ENCODE measurements at places on chromosomes 4 and X. TPM values are rescaled to one million over a fixed set of nuclear protein-coding genes. Genes with fewer than 3 reads are reported as not detected.

DNA sequence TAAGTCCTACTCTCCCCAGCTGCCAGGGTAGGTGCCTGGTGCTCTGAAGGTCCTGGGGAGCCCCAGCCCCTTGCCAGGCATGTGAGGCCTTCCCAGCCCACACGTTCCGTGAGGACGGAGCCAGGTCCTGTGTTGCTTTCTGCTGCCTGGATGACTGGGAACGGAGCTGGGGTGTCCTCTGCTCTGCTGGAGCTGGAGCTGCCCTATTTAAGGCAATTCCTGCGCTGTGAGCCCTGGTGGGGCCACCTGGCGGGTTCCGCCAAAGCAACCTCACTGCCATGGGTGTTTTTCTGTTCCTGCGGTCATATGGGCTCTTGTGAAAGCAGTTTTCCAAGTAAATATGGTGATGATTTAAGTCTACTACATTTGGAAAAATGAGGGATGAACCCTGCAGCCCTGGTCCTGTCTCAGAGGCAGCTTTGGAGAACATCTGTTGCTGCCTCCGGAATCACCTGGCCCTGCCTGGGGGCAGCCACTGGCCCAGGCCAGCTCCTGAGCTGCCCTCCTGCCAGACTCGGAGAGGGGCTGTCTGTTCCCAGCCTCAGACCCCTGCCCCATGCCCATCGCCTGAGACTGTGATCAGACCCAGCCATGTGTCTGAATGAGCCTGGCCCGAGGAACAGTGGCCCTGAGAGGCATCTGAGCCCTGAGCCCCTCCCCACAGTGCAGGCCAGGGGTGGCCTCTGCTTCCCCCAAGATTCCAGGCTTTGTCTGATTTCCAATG lies 33.2 kb downstream of the FGFRL1 start:
- DNase-seq: no peak

- no peak for DNase-seq
Observed at GRCh38 chr4:125808570-125808969, 493.8 kb downstream of the FAT4 start.

DNA sequence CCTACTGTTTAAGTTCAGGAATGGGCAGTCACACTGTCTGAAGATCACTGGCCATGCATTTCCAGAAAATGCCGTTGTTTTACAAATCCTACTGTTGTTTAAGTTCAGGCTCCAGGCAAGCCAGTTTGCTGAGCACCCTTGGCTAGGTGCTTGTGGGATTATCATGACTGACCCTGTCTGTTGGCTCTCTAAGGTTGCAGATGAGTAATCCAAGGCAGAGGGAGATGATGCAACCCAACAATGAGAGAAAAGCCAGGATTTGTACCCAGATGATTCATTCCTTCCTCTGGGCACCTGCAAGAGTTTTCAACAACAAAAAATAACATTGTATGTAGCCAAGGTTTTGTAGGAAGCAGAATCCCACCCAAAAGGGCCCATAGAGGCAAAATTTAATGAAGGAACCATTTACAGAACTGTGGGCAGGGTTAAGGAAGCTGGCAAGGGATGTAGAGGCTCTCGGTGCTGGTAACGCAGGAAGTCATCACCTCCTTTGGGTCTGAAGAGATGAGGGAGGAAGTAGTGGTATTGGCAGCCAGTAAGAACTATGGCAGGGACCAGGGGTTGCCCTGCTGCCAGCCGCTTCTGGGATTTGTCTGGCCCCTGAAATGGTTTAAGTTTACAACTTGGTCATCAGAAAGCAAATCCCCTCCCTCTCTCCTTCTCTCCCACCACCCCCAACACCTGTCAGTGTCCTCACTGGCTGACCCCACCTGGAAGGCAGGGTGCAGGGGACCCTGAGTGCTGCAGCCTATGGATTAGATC lies 54.8 kb downstream of the MSX1 start:
- DNase-seq: no peak

- DNase-seq: peak; percentile 73
Observed at GRCh38 chr4:186948361-186949242, 224.9 kb upstream of the FAT1 start.

Gene EXOC1L
- not detected for total RNA-seq

Gene CCDC158
- not detected for total RNA-seq

Gene FGD1
- 8.8 TPM for total RNA-seq

- no peak for DNase-seq
Observed at GRCh38 chr4:148283665-148284064, 158.5 kb downstream of the NR3C2 start.

DNA sequence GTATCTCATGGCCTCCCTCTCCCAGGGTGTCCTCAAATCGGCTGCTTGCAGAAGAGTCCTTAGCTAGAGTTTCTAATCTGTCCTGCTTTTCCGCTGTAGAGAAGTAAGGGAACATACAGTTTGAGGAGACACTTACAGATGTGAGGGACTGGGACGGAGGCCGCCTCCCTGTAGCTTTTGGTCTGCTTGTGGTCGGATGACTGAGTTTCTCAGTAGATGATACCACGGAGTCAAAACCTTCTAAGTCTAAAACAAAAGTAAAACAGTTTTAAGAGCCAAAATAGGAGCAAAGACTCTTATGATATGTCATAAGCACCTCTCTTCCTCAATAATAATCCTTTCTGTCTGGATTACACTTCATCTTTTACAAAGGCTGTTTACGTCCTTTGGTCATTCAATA lies 34.5 kb upstream of the MAP3K15 start:
- no peak for DNase-seq

- no peak for DNase-seq
Observed at GRCh38 chr4:2073808-2074481, 14.8 kb downstream of the NAT8L start.

Gene GAGE12E
- total RNA-seq: not detected

DNA sequence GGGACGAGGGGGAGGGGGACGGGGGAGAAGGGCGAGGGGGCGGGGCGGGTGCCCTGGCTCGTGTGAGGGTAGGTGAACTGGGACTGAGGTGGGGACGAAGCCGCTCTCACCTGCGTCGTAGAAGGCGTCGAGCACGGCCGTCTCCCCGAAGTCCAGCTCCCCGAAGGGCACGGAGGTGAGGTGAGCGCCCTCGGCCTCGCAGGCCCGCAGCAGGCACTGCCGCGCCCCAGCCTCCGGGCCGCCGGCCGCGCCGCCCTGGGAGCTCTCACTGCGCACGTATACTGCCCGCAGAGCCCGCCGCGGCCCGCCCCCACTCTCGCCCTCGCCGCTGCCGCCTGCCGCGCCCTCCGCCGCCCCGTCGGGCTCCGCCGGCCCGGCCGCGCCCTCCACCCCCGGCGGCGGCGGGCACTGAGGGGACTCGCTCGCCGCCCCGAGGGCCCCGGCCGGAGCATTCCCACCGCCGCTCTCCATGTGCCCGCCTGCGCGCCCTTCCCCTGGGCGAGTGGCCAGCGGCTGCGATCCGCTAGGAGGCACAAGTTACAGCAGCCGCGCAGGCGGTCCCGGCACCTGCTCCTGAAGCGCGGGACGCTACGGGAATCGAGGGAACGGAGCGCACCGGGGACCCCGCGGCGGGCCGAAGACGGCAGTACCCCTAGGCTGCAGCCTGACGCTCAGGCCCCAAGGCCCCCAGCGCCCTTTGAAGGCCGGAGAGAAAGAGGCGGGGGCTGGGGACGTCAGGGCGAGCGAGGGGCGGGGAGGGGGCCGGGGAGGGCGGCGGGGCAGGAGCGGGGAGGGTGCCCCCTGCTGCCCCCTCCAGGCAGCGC lies at the start of gene MAP3K15:
Gene MAP3K15, minus strand, starts transcription at position 718 of the 824 bp plus-strand sequence. Its CDS starts 247 bp downstream, at position 471.
- peak; percentile 72 for DNase-seq

Gene ABCD1
- total RNA-seq: 0.79 TPM

DNA sequence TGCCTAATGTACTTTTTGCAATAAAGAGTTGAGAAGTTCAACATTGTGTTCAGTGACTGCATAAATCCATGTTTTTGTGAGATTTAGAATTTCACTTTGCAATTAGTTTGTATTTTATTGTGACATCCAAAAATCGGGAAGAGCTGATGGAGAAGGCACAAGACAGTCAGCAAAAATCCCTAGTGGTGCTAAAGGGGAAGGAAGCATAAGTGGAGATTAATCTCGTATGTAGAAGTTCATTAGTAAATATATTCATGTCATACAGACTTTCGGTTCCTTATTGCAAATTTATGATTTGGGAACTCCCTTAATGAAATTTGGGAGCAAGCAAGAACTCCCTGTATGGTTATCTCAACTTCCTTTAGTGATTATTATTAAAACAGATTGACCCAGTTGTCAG lies 57.8 kb upstream of the SLC39A8 start:
- DNase-seq: no peak

Gene TMLHE
- 18.6 TPM for total RNA-seq

DNA sequence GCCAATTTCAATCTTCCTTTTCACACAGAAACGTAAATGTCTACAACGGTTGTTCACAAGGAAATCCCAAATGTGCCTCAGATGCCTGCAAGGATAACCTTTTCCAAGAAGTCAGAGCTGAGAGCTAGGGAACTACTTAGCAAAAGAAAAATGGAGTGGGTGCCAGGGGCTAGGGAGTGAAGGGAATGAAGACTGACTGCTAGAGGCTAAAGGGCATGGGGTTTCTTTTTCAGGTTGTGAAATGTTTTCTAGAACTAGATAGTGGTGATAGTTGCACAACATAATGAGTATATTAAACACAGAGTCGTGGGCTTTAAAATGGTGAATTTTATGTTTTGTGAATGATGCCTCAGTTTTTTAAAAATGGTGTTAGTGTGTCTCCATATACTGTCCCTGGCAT lies 53.4 kb downstream of the CD99L2 start:
- DNase-seq: no peak

GRCh38 chr4:153566631-153567150 lies 100.5 kb downstream of the TMEM131L start:
- no peak for DNase-seq

GRCh38 chr4:8819019-8819418 lies 52.6 kb downstream of the HMX1 start:
- peak; percentile 1 for DNase-seq

DNA sequence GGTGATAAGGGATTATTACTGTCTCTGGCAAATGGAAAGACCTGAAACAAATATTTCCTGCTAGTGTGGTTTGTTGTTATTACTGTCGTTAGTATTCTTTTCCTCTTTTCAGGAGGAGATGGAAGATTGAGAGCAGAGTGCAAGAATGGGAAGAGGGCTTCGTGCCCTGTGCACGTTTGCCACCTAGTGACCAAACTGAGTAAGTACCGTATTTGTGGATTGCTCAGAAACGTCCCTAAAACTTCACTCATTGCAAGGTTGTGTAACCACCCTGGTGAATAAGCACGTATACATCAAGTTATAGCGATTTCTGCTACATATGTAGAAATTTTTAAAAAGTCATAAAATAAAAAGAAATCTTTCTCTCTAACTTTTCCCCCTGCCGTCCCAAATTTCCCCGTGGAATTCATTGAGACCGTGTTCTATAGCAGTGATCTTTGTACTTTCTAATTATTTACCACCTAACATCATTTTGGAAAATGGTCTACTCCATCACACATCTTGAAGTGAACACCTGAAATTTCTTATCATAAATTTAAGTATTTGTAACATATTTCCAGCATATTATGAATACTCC lies 24.3 kb downstream of the LINC00632 start:
- peak; percentile 54 for DNase-seq

GRCh38 chr4:136863756-136864155 lies 668.5 kb downstream of the PCDH18 start:
- DNase-seq: peak; percentile 9

GRCh38 chrX:75303795-75304194 lies 29.9 kb downstream of the UPRT start:
- DNase-seq: no peak

Gene GUCY1A1
- total RNA-seq: 2.5 TPM

GRCh38 chr4:10353110-10353509 lies 104.1 kb downstream of the ZNF518B start:
- DNase-seq: no peak

- no peak for DNase-seq
Observed at GRCh38 chrX:55777596-55777995, 60.0 kb downstream of the RRAGB start.

Gene C4orf51
- total RNA-seq: not detected

GRCh38 chrX:133359466-133359865 lies 55.8 kb downstream of the GPC4 start:
- DNase-seq: no peak

Gene HOPX
- total RNA-seq: 2.8 TPM

- DNase-seq: no peak
Observed at GRCh38 chr4:143417679-143418403, 81.2 kb downstream of the GAB1 start.

GRCh38 chr4:148778980-148779675 lies 336.9 kb upstream of the NR3C2 start:
- DNase-seq: no peak
